Activated CD8-positive, alpha-beta memory T cell treated with anti-CD3 and anti-CD28 coated beads for 1 hour (primary cell): ENCODE measurements at places on chromosomes 12 and 14.

DNA sequence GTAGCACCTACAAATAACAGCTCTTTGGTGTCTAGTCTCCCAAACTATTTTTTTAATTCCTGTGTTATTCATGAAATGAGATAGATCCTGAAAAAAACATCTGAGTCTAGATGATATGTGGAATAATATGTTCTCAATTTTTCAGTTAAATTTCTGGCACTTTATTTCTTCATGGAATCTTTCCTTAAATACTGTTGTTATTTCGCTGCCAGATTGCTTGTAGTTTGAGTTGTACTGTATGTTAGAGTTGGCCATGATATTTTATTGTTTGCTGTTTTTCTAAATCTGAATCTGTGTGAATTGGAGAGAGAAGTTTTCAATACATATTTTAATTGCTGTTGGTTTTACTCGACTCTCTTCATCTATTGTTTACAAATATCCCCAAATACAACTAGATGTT is 500.5 kb downstream of the EGLN3 start:
- no peak for DNase-seq

DNA sequence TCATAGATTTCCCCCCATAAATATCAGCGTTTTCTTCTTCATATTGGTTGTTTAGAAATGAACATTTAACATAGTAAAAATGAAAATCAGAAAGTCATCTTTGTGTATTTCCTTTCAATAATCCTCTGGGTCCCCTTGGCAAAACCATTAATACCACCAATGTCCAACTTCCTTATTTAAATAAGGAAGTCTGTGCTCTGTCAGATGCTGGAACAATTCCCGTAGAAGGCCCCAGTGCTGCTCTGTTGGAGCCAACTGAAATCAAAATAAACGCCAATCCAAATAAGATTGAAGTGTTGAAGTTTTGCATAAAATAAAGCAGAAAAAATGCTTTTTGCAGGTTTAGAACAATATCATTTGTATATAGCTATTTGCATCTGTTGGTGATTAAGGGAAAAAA is 93.1 kb downstream of the PPM1H start:
- DNase-seq: no peak

- no peak for DNase-seq
Observed at GRCh38 chr12:71061451-71061850, 96.3 kb downstream of the TSPAN8 start.

- DNase-seq: no peak
Observed at GRCh38 chr12:117749431-117749830, 219.4 kb downstream of the KSR2 start.

DNA sequence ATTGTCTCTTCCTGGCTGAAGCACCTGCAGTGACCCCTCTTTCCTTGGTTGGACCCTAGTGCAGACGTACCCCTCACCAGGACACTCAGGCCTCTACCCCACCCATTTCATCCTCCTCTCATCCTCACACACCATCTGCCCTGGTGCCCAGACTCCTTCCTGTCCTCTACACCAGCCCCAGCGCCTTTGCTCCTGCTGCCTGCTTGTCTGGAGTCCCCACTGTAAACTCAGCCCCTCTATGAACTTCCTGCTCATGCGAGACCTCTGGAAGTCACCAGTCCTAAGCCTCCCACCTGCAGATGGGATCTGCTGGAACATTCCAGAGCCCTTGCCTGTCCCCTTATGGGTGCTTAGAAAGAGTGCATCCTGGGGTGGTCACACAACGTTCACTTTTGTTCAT is 242.5 kb downstream of the ADGRD1 start:
- DNase-seq: no peak

- DNase-seq: no peak
Observed at GRCh38 chr14:74263181-74263580, 23.9 kb downstream of the VSX2 start.

DNA sequence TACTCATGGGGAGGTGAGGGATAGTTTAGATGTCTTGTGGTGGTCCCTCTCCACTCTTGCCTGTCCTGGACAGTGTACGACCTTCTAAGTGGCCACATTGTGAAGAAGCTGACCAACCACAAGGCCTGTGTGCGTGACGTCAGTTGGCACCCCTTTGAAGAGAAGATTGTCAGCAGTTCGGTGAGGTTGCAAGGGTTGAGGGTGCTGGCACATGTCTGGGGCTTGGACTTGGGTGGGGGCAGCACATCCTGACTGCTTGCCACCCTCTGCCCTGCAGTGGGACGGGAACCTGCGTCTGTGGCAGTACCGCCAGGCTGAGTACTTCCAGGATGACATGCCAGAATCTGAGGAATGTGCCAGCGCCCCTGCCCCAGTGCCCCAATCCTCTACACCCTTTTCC is 7.6 kb upstream of the FITM1 start:
- no peak for DNase-seq

GRCh38 chr12:88993651-88994050 is 358.6 kb downstream of the DUSP6 start:
- DNase-seq: no peak

DNA sequence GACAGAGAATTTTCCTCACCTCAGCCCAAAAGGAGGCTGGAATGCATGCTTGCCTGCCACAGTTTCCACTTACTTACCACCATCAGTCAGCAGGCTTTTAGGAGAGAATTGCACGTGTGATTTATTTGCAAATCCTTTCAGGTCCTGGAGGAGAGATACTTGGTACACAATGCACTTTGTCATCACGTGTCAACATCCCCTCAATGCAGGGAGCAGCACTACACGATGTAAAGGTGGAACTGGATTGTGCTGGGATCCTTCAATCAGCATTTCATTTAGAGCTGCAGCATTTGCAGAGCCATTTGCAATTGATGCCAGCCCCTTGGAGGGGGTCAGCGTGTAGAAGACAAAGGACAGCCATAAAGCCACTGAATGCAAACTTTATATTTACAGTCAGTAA is 218.1 kb downstream of the GLT1D1 start:
- no peak for DNase-seq

- DNase-seq: no peak
Observed at GRCh38 chr12:5456030-5456429, 24.1 kb downstream of the NTF3 start.

DNA sequence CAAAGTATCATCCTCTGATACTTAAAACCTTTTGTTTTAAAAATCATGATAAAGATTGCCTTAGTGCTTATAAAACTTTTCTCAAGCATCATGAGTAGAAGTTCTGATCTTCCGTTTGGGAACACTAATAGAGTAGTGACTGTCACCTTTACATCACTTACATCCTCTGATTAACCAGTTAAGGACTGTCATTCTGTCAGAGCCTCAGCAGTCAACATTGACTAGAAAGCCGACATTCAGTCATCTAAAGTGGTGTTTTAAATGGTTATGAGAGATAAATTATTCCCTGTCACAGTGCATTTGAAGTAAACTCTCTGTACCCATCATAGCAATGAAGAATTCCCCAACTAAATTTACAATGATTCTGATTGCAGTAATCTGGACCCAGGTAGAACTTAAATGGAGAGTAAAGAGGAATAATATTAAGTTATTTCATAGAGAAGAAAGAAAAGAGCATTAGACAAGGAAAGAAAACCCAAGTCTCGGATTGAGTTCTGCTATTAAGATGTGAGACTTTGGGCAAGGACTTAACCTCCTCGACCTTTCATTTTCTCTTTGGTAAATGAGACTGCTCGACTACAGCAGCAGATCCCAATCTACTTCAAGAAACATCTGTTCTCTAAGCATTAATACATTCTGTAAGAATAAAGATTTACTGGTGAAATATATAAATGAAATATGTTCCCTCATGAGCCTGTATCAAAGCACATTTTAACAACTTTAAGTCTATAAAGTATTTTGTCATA is 563.9 kb upstream of the LMO3 start:
- DNase-seq: no peak

GRCh38 chr14:68792678-68792978 is 239 bp downstream of the ZFP36L1 start:
- no peak for DNase-seq

- no peak for DNase-seq
Observed at GRCh38 chr14:51564460-51564859, 87.2 kb upstream of the FRMD6 start.

DNA sequence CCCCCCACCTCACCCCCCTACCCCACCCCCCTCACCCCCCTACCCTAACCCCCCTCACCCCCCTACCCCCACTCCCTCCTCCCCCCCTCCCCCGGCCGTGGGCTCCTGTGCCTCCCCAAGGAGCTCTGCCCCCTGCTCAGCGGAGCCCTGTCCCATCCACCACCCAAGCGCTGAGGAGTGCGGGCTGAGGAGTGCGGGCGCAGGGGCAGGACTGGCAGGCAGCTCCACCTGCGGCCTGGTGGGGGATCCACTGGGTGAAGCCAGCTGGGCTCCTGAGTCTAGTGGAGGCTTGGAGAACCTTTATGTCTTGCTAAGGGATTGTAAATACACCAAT is 2.3 kb upstream of the JPH4 start:
- no peak for DNase-seq

GRCh38 chr14:61868846-61869245 is 106.6 kb downstream of the SNAPC1 start:
- no peak for DNase-seq

DNA sequence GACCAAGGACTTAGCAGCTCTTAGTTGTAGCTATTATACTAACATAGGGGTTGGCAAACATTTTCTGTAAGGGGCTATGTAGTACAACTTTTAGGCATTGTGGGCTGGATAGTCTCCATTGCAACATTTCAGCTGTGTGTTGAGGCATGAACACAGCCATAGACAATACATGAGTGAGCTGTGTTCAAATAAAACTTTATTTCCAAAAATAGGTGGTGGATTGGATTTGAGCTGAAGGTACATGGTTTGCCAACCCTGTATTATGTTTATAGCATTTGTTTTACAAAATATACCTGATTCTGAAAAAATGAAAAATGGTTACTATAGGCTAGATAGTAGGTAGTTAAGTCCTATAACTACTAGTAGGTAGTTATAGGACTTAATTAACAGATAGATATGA is 40.5 kb downstream of the ETNK1 start:
- no peak for DNase-seq

- DNase-seq: no peak
Observed at GRCh38 chr14:23577710-23578392, 739 bp downstream of the JPH4 start.

GRCh38 chr12:109264095-109264942 is 44.8 kb downstream of the FOXN4 start:
- DNase-seq: no peak

GRCh38 chr14:61911574-61911973 is 149.4 kb downstream of the SNAPC1 start:
- DNase-seq: no peak

GRCh38 chr12:123149501-123150274 is 1.2 kb downstream of the PITPNM2 start:
- DNase-seq: no peak

DNA sequence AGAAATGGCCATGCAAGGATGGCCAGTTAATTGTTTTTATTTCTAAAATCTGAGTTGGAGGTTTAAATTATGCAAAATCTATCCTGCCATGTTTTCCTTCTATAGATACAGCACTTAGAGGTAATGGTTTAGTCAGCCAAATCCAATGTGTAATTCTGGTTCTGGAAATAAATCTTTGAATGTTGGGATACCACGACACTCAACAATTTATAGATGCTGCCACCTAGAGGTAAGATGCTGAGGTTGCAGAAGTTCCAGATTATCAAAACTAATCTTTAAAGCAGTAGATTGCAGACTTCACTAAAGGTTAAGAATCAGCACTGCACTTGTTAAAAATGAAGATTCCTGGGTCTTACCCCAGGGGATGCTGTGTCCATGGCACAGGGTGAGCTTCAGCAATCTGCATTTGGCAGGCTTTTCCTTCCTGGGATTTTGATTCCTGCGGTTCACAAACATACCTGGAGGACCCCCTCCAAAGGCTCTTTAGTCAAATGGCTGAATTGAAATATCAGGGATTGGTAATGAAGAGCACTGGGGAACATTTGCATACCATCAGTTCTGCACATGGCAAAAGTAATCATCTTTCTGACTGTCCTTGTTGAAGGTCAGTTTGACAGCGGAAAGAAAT is 53.4 kb upstream of the ANO4 start:
- DNase-seq: no peak

GRCh38 chr12:5078423-5078822 is 34.7 kb downstream of the KCNA5 start:
- DNase-seq: no peak

- DNase-seq: no peak
Observed at GRCh38 chr14:72666610-72667009, 227.3 kb downstream of the DPF3 start.

DNA sequence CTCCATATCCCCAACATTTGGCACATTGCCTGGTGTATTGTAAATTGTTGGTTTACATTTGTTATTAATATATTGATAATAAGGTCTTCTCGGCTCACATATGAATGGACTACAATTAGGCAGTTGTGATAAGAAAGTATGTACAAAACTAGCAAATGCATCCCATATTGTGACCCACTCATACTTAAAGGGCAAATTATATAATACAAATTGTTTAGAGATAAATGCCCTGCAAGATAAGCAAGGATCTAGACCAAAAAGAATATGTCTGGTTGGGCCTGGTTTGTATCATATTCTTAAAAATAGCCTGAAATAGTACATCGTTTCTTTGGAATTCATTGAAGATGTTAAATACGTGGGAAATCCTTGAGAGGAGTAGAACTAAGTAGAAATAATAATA is 151.3 kb downstream of the CNTN1 start:
- no peak for DNase-seq

DNA sequence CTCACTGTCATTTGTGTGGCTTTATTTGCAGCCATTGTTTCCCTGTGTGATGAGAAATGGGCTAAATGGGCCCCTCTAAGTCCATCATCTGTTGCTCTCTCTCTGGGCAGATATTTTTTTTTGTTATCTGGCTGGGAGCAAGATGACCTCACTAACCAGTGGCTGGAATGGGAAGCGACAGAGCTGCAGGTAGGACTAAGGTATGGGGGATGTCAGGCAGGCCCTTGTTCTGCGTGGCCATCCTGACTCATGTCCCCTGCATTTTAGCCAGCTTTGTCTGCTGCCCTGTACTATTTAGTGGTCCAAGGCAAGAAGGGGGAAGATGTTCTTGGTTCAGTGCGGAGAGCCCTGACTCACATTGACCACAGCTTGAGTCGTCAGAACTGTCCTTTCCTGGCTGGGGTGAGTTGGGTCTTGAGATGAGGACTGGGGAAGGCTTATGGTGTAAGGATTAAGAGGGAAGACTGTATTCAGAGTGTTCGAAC is 1.3 kb downstream of the MARS1 start:
- no peak for DNase-seq

GRCh38 chr12:55365086-55365485 is 2.3 kb downstream of the OR6C75 start:
- DNase-seq: no peak

GRCh38 chr14:74981833-74982232 is 20.9 kb upstream of the EIF2B2 start:
- no peak for DNase-seq

DNA sequence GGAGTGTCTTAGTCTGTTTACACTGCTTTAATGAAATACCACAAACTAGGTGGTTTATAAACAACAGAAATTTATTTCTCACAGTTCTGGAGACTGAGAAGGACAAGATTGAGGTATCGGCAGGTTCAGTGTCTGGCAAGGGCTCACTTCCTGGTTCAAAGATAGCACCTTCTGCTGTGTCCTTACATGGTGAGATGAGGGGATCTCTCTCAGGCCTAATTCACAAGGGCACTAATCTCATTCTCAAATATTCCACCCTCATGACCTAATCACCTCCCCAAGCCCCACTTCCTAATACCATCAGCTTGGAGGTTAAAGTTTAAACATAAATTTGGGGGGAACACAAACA is 35.0 kb upstream of the PLEK2 start:
- no peak for DNase-seq
